HTR-8/SVneo (cell line): ENCODE measurements at places on chromosomes 12 and 14.

- DNase-seq, result no peak
Observed at GRCh38 chr12:60168441-60168840, 572.6 kb downstream of the SLC16A7 start.

DNA sequence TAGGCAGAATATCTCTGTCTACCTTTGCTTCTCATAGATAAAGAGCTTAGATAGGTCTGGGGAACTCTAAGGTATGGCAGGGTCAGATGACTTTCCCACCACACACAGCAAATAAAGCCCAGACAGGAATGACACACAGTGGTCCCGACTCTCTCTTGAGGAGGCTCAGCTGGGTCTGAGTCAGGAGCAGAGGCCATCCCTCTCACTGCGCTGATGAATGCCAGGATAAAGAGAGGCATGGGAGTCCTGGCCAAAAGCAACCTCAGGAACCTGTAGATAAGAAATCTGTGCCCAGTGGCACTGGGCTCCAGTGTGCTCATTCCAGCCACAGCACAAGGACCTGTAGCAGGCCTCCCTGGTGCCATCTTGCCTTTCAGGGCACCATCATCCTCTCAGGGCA, 129.4 kb upstream of the PARP11 start:
- no peak for DNase-seq

- no peak for DNase-seq
Observed at GRCh38 chr14:69094481-69094880, 58.4 kb downstream of the DCAF5 start.

DNA sequence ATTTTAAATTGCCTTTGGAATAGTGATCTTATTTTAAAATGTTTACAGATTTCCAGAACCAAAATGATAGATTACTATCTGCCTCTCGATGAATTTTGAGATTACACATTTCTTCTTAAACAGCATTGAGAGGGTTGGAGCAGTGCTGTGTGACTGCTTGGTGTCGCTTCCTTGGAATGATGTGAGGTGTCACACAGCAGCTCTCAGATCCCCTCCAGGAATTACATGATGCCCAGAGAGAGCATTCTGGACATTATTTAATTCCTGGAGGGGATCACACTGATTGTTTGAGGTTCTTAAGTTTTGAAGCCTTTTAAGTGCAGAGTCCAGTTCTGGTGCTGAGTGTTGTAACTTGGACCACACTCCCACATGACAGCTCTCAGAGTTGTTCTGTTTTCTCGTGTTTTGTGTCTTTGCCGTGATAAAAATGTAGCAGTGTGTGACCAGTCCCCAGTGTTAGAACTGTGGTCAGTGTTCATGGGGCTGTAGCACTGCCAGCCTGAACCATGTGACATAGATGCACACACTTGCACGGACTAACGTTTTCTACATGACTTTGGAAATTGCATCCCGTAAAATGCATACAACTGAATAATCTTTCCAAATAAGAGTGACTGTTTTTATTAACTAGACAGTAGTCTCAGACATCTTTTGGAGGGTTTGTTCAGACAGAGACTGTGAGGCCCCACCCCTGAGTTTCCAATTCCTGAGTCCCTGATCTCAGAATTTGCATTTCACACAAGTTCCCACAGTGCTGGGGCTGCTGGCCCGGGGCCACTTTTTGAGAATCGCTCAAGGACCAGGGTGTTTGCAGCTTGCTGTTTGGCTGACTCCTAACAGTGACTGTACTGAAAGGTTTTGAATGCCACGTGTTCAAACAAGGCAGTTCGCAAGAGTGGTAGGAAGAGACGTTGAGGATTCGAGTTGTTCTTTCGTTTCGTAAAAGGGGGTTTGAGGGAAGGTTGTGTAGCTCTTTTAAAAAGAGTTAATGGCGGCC, 26.0 kb downstream of the XRCC3 start:
- DNase-seq, result no peak

GRCh38 chr14:67584978-67585377, 15.1 kb downstream of the PIGH start:
- DNase-seq, result no peak
